ENCODE measurements at places on chromosomes 7 and 10.
A peak's percentile ranks its signal among the peaks of the same experiment; 100 is the strongest.

GRCh38 chr7:44290252-44290620, 35.2 kb downstream of the CAMK2B start:
- no peak for DNase-seq

GRCh38 chr7:1856888-1857441, 186.9 kb downstream of the ELFN1 start:
- no peak for DNase-seq

DNA sequence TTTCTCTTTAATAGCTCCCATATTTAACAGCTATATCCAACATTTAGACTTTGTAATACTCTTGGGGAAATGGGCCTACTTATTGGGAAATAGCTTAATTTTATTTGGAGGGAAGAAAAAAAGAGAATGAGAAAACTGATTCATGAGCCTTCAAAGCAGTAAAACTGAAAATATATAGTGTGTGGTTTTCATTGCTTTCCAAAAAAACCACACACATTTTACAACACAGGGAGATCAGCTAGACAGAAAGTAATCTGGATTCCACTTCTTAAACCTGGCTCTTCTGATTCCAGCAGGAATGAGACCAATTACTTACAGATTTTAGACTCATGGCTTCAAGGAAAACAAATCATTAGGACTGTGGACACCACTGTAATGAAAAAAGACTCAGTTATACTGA, 48.7 kb downstream of the CH25H start:
- no peak for DNase-seq

GRCh38 chr7:70406950-70407209, 725.1 kb upstream of the GALNT17 start:
- DNase-seq: no peak

DNA sequence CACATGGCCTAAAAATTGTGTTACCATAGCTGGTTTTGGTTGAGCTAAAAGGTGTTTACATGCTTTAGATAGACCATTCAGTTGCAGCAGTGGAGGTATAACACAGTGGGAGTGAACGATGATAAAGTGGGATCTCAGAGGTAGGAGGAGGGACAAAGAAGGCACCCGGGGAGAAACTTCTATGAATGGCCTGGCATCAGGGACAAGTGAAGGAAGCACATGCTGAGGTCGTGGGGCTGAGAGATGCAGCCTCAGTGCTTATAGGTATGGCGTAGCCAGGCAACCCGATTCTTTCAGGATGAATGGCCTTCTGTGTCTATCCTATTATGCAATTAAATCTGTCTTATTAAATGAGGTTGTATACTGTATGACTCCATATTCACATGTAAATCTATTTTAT, 3.9 kb upstream of the CDK6 start:
- DNase-seq: no peak

- no peak for DNase-seq
Observed at GRCh38 chr7:43621729-43622448, 39.0 kb downstream of the STK17A start.

- no peak for DNase-seq
Observed at GRCh38 chr7:73668886-73669230, 1.2 kb downstream of the VPS37D start.

DNA sequence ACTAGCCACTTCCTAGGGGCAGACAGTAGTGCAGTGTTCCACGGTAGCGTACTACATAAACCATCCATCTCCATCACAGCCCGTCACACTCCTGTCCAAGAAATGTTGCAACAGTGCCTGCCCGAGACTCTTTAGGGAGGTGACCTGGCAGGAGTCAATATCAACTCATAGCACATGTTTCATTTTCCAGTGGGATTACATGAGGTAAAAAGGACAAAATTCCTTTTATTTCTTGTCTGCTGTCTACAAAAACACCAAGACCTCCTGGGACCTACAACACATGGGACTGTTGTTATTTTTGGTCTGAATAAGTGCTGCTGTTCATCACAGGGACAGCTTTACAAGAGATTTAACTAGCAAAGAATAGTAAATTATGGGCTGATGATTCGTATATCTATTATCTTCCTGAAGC, 99.9 kb downstream of the MPP7 start:
- no peak for DNase-seq

GRCh38 chr10:125538947-125539731, 143.8 kb downstream of the TEX36 start:
- DNase-seq: no peak

- DNase-seq: no peak
Observed at GRCh38 chr7:1590476-1590875, 20.6 kb upstream of the PSMG3 start.

- no peak for DNase-seq
Observed at GRCh38 chr10:117801691-117802090, 245.1 kb downstream of the RAB11FIP2 start.

GRCh38 chr7:128728598-128728997, 10.6 kb upstream of the CALU start:
- DNase-seq: no peak

DNA sequence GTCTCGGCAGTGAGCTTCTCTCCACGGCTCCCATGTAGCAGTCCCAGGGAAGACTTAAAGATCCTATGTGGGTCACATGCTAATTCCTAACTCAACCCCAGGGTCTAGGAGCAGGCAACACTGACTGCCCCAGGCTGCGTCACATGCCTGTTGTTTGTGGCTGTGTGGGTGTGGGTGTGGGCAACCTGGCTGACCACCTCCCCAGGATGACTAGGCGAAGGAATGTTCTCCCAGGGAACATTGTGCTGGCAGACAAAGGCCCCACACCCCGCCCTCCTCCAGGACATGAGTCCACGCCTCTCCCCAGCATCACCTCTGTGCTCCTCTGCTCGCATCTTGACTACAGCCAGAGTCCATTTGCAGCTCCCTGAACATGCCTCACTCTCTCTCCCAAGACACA, 30.3 kb downstream of the SLC29A3 start:
- DNase-seq: no peak

DNA sequence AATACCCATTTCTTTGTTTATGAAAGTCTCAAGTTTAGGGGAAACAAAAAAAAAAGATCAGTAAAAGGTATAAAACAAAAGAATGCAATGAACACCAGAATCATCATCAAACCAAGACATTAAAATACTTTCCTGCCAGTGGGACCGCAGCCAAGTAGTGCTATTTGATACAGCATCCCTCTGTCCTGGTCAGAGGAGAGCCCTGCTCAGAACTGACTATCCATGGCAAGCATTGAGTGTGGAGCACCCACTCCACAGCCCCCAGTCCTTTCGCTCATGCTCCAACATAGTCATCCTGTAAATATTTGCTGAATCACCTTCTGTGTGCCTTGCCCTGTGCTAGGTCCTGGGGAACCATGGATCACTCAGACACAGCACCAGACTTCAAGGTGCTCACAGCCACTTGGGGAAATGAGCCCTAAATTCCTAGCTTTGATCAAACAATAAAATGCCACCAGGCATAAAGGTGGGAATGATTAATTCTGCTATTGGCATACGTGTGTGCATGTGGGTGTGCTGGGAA, 213.6 kb upstream of the TBX20 start:
- no peak for DNase-seq

DNA sequence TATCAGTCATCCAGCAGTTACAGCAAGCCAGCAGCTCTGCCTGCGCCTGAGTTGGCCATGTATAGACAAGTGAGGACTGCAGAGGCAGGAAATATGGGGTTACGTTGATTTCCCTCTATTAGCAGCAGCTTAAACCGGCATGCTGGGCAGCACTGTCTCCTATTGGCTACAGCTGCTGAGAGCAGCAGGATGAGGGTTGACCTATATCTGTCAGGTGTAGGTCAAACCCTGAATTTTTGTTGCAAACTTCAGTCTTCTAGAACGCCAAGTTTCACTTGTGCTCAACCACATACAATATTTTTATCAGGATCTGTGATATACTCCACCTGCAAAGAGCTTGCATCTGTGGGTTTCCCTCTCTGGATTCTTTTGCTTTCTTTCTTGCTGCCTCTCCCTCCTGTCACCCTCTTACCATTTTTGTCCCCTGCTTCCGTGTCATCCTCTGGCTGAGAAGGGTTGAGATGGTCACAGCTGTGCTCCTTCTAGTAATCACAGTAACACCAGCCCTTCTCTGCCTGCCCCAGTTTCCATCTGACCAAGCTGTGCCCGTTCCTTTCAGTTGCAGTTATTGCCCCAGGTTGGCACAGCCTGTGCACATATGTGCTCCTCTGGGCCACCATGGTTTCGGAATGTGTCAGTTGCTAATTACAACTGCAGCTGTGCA, 23.8 kb upstream of the GLCCI1 start:
- peak; percentile 71 for DNase-seq

DNA sequence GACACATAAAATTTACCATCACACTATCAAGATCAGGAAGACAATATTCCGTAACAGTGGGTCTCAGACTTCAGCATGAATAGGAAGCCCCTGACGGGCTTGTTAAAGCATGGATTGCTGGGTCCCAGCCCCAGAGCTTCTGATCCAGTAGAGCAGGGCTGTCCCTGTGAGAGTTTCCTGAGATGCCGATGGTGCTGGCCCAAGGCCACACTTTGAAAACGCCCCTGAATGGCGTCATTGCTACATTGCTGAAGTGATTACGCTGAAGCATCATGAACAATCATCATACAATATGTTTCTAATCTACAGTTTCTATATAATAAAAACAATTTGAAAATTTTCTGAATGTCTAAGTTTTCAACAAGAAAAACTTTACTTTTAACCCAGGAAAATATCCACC, 38.0 kb upstream of the TMEM72 start:
- no peak for DNase-seq

DNA sequence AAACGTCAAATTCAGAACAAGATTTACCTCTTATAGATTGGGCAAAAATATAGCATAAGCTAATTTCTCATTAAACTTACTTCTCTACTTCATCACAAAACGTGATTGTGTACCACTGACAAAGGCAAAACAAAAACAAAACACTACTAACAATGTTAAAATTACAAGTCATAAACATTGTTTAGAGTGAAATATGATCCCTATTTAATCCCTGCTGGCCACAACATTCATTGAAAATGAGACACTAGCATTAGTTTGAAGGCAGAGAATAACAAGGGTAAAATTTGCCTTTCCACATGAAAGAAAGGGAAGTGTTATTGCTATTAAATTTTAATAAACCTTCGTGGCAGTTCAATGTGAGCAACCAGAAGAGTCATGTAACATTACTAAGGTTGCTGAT, 45.0 kb downstream of the SEMA3A start:
- no peak for DNase-seq

DNA sequence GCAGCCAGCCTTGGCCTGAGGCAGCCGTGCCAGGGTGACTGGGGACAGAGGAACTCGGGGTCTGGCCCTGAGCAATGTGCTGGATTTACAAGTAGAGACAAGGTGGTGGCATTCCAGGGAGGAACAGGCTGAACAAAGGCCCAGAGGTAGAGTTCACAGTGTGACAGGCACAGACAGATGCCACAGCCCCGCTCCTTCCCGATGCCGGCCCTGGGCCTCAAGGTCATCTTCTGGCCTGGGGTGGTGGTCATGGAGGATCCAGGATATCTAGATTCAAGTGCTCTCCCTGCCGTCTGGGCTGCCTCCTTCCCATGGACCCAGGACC, 68.9 kb upstream of the COL13A1 start:
- DNase-seq: no peak

GRCh38 chr7:4074407-4074806, 607.7 kb upstream of the FOXK1 start:
- DNase-seq: no peak

- DNase-seq: no peak
Observed at GRCh38 chr10:96984541-96985131, 152.5 kb downstream of the LCOR start.

- DNase-seq: no peak
Observed at GRCh38 chr7:152871005-152871677, 111.6 kb downstream of the ACTR3B start.

GRCh38 chr10:47095848-47096612, 184.8 kb downstream of the PTPN20 start:
- no peak for DNase-seq

- DNase-seq: no peak
Observed at GRCh38 chr10:90912854-90913479, 7.9 kb downstream of the ANKRD1 start.

- DNase-seq: no peak
Observed at GRCh38 chr10:115001506-115002381, 63.7 kb downstream of the TRUB1 start.

GRCh38 chr7:18580950-18581349, 85.4 kb downstream of the HDAC9 start:
- DNase-seq: no peak

- DNase-seq: no peak
Observed at GRCh38 chr10:80526218-80526617, 11.5 kb upstream of the SH2D4B start.

DNA sequence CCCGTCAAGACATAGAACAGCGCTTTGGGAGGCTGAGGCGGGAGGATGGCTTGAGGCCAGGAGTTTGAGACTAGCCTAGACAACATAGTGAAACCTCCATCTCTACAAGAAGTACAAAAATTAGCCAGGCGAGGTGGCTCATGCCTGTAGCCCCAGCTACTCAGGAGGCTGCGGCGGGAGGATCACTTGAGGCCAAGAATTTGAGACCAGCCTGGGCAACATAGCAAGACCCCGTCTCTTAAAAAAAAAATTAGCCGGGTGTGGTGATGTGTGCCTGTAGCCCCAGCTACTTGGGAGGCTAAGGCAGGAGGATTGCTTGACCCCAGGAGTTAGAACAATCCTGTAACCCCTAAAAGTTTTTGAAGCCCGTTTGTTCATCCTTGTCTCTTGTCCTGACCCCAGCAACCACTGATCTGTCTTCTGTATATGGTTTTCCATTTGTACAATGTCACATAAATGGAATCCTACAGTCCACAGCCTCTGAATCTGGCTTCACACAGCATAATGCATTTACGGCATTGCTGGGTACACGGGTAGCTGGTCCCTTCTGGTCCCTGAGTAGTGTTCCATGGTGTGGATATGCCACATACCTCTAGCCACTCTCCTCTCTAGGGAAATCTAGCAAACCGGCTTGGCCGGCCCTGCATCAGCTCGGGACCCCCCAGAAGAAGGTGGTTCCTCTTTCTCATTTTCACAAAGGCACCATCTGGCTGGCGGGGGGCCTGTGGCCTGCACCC, 8.4 kb downstream of the GTF2IRD1 start:
- DNase-seq: no peak

- no peak for DNase-seq
Observed at GRCh38 chr7:100602889-100603725, 944 bp downstream of the PCOLCE start.

DNA sequence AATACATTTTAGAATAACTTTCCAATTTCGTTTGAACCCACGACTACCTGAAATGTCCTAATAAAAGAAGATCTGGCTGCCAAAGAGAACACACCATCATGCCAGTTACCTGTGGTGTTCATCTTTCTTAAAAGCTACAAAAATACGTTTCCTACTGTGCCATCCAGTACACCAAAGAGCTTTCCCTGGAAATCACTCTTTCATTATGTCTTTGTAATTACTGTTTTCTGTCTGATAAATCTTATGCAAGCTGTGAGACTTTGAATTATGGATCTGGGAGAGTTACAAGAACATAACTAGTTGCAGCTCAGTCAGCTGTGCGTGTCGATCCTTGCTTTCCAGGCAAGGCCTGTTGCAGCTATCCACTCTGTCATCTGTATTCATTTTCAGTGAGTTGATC, 12.5 kb upstream of the POM121L12 start:
- DNase-seq: no peak

GRCh38 chr10:23391821-23392220, 47.1 kb upstream of the OTUD1 start:
- no peak for DNase-seq

- no peak for DNase-seq
Observed at GRCh38 chr10:10821926-10822325, 195.7 kb upstream of the CELF2 start.

GRCh38 chr7:25770670-25771069, 381.3 kb upstream of the NFE2L3 start:
- no peak for DNase-seq

- DNase-seq: no peak
Observed at GRCh38 chr7:4067476-4067760, 614.7 kb upstream of the FOXK1 start.

Data from CD4-positive, alpha-beta T cell treated with Interleukin-12 subunit alpha and Interleukin-12 subunit beta, for 1 hour (primary cell).